Vagina (tissue), 2 donors: ENCODE measurements at places on chromosomes 12 and 14. TPM values are rescaled to one million over a fixed set of nuclear protein-coding genes. Genes with fewer than 3 reads are reported as not detected.

The CCDC175 gene
- total RNA-seq, result not detected

GRCh38 chr14:83975841-83976770 is 1553.8 kb upstream of the FLRT2 start:
- no peak for DNase-seq

The FOXG1 gene
- total RNA-seq, result not detected

DNA sequence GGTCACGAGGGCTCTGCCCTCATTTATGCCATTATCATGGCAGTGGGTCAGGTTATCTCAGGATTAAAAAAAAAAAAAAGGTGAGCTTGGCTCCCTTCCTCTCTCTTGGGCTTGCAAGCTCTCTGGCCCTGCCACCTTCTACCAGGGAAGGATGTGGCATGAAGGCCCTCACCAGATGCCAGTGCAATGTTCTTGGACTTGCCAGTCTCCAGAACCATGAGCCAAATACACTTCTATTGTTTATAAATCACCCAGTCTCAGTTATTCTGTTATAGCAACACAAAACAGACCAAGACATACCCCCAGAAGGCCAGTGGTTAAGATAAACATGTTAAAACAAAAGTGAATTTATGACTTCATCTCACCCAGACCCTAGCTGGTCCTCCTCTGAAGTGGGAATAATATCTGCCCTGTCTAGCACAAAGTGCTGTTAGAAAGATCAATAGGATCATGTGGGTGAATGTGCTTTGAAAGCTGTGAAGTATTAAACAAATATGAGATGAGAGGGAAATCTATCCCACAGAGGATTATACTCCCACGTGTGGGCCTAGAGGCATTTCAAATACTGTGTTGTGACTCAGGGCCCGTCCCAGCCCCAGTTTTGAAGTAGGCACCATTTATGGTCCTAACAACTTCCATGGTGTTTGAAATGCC is 88.6 kb downstream of the NINJ2 start:
- DNase-seq, result no peak

DNA sequence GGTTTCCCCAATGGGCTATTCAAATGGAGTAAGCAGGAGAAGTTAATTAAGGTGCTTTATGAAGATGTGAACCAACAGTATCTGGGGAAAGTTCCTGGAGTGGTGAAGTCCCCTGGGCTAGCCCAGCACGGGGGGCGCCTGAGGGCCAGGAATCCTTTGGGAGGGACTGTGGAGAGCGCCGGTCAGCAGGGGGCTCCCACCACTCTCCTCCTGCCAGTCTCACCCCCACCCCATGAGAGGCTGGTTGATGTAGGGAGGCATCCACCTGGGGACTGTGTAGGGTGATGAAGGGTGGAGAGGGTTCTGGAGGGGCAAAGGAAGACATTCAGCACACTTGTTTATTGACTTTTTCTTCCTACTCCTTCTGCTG is 4.4 kb downstream of the CEBPE start:
- DNase-seq, result no peak
